ENCODE measurements at places on chromosomes 7 and 10.
A peak's percentile ranks its signal among the peaks of the same experiment; 100 is the strongest.

GRCh38 chr7:156039194-156039593 is 226.9 kb upstream of the SHH start:
- no peak for DNase-seq

DNA sequence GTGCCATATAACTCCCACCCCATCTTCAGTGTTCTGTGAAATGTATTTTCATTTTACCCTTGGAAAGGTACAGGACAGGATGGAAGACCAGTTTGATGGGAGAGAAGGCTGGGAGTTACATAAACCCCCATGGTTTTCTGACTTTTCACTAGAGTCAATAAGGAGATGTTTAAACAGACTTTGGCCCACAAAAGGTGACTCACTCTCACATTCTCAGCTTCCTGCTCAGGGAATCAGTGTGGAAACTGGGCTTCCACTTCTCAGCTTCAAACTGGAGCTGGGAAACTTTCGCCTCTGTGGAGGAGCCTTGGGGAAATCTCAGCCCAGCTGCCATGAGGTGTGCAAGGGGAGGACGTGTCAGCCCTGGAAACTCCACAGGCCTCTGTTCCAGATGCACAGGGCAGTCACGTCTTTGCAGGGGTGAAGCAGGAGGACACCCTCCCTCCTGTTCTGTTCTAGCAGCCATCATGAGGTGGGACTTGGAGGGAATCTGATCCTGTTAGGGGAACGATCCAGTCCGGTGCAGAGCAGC is 560.5 kb upstream of the GALNT17 start:
- DNase-seq: no peak

- no peak for DNase-seq
Observed at GRCh38 chr10:131907679-131908078, 6.9 kb downstream of the PPP2R2D start.

DNA sequence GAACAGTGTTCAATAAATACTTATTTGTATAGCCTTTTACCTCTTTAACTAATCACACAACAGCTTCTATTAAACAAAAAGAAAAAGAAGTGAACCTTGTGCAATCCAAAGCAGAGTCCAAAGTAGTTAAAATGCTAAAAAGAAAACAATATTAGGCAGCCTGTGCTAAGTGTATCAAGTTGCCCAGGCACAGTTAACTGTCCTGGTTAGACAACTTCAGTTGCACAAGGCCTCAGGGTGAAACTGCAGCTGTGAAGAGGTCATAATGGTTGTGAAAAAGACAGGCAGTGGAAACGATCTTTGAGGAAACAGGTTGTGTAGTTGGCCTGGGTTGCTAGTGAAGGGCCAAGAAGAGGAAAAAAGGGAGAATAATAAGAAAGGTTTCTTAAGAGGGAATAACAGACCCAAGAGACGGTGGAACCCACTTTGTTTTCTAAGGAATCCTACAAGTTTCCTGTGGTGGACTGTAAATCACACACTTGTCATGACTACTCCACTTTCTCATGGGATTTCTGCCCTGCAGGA is 6.0 kb upstream of the CROT start:
- DNase-seq: no peak

DNA sequence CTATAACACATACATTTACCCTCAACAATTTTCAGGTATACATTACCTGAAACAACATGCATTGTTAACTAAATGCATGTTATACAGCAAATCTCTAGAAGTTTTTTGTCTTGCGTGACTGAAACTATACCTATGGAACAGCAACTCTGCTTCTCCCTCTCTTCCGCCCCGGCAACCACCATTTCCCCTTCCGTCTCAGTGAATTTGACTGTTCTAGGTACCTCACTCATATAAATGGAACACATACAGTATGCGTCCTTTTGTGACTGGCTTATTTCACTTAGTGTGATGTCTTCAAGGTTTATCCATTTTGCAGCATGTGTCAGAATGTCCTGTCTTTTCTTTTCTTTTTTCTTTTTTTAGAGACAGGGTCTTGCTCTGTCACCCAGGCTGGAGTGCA is 22.5 kb downstream of the CALHM2 start:
- no peak for DNase-seq

GRCh38 chr7:44131173-44132029 is 8.1 kb upstream of the POLD2 start:
- DNase-seq: peak; percentile 49

DNA sequence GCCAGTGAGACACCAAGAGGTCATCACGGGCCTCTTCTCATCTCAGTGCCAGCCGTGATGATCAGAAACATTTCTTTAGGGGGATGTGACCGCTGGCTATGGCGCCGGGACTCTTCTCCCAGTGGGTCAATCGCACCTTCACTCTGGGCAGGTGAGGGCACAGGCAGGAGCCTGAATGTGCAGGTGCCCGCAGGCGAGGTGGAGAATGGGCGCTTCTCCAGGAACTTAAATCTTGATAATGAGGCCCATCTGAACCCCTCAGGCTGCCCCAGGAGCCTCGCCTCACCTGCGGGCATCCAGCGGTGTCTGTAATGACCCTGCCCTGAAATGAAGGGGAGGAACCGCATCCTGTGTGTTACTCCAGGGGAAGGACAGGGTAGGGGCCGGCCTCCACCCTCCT is 204.7 kb downstream of the ADARB2 start:
- no peak for DNase-seq

DNA sequence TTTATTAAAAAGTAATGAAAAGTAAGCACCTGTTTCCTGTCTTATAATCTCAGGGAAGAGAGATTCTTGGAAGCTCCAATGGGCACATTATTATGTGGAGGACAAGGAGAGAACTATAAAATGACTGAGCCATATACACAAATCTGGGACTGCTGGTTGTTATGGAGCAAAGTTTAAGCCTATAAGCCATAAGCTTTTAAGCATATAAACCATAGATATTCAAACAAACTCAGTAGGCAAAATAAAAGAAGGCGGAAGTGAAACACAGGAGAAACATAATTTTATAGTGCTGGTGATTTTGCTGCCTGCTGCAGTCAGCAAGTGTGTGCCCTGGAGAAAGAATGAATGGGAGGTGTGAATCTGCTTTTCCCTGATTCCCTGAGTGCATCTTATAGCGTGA is 274.4 kb downstream of the KIF20B start:
- no peak for DNase-seq

- no peak for DNase-seq
Observed at GRCh38 chr10:89294721-89295239, 7.1 kb upstream of the IFIT2 start.

- peak; percentile 49 for DNase-seq
Observed at GRCh38 chr7:74284781-74285259, 4.4 kb upstream of the CLIP2 start.

DNA sequence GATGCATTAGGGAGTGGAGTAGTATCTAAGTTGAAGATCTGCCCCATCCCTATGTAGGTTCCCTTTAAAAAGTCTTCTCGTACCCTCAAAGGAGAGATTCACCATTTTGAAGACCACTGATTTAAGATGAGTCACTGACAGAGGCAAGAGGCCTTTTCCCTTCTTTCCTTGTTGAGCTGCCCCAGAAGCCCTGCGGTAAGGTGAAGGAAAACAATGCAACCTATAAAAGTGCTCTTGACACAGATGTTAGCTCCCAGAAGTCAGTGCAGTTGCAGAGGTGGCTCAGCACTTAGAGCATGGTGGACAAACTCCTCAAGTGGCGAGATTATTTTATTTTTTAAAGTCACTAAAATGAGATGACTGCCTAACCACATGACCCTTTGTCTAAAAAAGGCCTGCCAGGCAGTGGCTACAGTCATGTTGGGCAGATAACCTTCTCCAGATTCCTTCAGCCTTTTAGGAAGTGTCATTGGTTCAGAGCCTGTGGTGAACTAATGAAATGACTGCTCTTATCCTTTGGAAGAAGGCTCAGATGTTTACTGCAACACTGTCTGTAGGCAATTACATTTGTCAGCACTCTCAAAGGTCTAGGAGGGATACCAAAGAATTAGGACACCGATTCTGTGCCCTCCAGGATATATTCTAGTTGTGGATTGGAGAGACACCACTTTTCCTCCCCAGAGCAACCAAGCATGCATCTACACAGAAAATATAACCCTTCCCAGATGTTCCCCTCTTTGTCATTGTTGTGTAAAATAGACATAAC is 88.7 kb downstream of the ARID5B start:
- no peak for DNase-seq

- no peak for DNase-seq
Observed at GRCh38 chr7:35761871-35762677, 38.8 kb upstream of the SEPTIN7 start.

DNA sequence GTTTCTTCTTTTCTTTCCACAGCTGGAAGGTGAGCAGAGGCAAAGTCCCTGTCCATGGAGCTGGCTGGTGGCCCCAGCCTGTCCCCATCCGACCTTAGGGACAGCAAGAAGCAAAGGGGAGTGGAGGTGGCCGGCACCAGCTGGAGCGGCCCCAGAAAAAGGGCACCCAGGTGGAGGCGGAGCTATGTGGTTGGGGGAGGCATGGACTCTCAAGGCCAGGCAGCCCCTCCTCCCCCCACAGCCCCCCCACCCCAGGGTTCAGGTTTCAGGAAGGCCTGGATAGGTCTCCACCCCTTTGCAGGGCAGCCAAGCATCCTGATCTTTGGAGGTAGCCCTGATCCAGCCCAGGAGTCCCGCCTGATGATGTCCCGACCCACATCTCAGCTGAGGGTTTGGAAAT is at the start of gene SSC4D:
Gene SSC4D (minus strand): TSS at position 161 of the 400 bp plus-strand sequence. CDS start 5,258 bp downstream, outside the sequence.
- peak; percentile 56 for DNase-seq

GRCh38 chr7:29163854-29164253 is 17.5 kb upstream of the CPVL start:
- DNase-seq: no peak

DNA sequence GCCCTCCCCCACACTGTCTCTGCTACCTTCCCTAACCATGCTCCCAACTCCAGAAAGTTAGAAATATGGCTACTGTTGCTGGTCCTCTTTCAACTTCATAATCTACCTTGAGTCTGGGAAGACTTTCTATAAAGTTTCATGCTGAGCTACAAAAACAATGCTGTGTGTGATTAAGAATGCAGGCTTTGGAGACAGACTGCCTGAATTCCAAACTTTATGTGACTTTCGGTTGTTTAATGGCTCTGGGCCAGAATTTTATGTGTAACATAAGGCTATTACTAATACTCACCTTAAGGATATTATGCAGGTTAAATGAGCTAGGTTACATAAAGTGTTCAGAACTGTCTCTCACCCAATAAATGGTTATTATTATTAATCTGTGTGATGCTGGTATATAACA is 19.1 kb downstream of the BET1 start:
- no peak for DNase-seq

DNA sequence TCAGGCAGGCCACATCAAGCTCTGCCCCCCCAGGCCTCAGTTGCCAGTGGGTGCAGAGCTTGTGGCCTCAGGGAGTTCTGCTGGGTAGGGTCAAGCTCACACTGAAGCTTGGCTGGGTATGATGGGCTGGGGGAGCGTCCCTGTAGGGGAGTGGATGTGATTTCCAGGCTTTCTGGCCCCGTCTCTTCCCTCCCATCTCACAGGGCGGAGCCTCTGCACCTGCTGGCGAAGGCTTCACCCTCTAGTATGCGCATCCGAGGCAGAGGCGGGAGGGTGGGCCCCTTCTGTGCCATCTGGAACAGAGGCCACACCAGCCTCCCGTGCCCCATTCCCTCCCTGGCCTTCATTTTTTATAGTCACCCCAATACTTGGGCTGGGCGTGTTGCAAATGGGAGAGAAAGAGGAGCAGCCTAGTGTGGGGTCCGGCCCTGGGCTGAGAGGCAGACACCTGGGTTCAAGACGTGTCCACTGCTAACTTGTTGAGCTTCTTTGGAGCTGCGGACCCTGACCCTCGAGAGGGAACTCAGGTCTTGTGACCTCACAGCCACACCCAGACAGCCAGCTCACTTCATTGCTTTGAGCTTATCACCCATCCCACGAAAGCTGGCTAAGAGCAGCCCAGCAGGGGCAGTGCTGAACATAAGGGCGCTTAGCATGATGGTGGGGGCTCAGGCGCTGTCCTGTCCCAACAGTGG is 2.3 kb downstream of the AQP1 start:
- no peak for DNase-seq

GRCh38 chr7:33882040-33882837 is 23.1 kb upstream of the BMPER start:
- no peak for DNase-seq

DNA sequence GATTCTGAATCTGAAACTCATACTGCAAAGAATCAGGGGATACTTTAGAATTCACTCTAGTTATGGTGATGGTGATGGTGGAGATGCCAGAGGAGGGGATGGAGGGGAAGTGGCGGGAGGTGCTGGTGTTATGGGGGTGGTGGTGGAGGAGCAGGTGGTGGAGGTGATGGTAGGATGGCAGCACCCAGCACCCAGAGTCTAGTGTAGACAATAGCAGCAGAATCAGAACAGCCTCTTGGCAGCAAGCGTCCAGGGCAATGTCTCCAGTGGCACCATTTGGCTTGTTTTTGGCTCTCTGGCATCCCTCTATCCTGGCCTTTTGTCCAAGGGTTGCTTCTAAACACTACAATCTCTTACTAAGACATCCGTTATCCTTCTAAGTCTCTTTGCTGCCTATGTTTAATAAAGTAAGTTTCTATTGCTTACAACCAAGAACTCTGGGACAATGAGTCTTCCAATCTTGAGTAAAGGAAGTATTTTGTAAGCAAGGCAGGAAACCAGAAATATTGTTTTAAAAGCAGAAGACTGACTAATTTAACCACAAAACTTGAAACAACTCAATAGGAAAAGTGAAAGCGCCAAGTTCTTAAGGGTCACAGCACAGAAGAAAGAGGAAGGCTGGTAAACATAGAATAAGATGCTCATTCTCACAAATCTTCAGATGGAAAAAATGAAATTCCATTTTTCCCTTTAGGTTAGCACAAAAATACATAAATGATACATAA is 42.4 kb upstream of the GDF10 start:
- no peak for DNase-seq

DNA sequence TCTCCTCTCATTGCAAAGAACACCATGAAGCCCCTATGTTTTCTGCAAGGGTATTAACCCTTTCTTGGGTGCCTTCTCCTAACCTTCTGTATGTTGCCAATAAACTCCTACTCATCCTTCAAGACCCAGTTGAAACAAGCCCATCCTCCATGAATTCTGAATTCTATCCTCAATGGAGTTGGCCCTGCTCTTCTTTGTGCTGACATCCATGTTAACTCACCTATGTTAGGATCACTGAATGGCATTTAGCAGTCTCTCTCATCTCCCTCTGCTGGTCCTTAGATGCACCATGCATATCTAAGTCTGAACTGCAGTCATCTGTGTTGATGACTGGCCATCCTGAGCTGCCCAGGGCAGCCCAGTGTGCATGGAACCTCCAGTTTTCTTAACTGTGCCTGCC is 129.8 kb downstream of the BUB3 start:
- DNase-seq: no peak

DNA sequence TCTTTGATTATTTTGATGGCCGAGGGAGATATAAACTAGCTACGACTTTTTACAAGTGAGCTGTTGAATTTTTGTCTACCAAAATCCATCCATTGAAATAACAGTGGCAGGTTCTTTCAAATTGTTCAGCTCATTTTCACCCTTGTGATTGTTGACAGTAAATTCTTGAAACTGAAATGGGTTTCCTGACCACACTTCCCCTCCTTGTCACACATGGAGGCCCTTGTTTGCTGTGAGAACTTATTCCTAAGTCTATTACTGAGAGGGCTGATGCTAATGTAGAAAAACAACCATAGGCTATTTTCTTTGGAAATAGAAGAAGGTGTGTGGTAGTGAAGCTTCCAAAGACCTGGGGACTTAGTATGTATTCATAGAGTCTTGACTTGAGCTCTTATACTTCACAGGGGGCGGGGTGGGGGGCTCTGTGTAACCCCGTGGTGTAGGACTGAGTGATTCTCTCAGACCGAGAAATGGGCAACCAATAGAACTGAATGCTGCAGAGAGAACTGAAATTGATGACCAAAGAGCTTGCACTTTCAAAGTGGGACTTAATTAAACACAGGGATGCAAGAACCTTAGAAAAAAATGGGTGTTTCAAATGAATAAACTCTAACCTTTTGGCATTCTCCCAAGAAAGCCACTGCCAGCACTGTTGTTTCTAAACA is 718.9 kb downstream of the CCSER2 start:
- DNase-seq: no peak

GRCh38 chr10:116631871-116632295 is 11.1 kb downstream of the PNLIPRP2 start:
- no peak for DNase-seq
